Pulmonary artery endothelial cell (primary cell): ENCODE measurements at places on chromosomes 1 and 21. TPM values are rescaled to one million over a fixed set of nuclear protein-coding genes. Genes with fewer than 3 reads are reported as not detected.

GRCh38 chr21:41663805-41664788 is 102.8 kb downstream of the RIPK4 start:
- DNase-seq, result no peak

- no peak for DNase-seq
Measured at GRCh38 chr1:201140235-201140940, 13.4 kb upstream of the ASCL5 start.

GRCh38 chr1:174497478-174497877 is 49.7 kb downstream of the GPR52 start:
- no peak for DNase-seq

GRCh38 chr1:82646336-82646735 is 845.6 kb downstream of the ADGRL2 start:
- no peak for DNase-seq

- DNase-seq, result no peak
Measured at GRCh38 chr1:33815061-33815460, 48.8 kb upstream of the HMGB4 start.

DNA sequence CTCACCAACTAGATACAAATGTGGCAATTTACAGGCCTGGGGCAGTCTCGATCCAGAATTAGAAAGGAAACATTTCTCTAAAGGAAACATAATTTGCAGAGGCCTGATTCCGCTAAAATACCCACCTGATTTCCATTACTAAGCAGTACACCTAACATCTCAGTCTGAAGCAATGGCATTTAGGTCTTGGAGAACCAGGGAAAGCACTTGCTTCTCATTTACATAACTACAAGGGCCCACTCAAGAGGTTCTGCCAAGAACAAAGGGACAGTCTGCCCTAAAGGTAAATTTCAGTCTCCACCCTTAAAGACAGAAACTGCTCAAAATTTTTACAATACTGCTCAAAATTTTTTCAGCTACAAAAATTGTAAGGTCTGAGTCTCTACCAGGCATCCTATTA is 123.7 kb upstream of the GJB5 start:
- DNase-seq, result no peak

Gene TRIM63
- total RNA-seq, result not detected in 2 replicates

Gene VWA5B1
- not detected in 2 replicates for total RNA-seq

Gene CFAP74
- not detected in 2 replicates for total RNA-seq

Gene C1orf141
- total RNA-seq, result not detected in 2 replicates

Gene HAPLN2
- total RNA-seq, result not detected in 2 replicates

Gene RIPPLY3
- total RNA-seq, result not detected in 2 replicates

Gene OXCT2
- total RNA-seq, result 1.4 and 8.6 TPM in 2 replicates

Gene PLA2G2C
- total RNA-seq, result not detected in 2 replicates

Gene TMEM51
- total RNA-seq, result 6.1 and 6.4 TPM in 2 replicates

Gene GLMP
- total RNA-seq, result 38.7 and 55.6 TPM in 2 replicates

Gene AMPD1
- total RNA-seq, result not detected in 2 replicates
